ENCODE measurements at places on chromosomes 11 and 22.

GRCh38 chr11:43931717-43932039 lies 10.8 kb upstream of the C11orf96 start:
- DNase-seq = no peak

DNA sequence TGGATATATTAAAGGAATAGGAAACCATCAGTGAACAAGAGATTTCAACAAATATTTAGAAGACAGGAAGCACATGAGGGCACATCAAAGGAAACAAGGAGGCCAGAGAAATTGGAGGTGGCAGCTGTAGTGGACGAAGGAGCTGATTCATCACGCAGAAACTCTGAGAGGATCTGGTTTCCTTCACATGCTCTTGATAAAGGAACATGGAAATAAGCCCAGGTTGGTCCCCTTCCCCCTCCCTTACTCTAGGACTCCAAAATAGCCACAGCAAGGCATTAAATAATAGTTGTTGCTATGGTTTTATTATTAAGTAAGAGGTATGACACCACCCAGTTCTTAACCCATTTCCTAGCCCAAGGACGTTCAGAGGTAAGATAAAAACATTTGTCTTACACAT lies 11.3 kb downstream of the IZUMO1R start:
- DNase-seq = no peak

DNA sequence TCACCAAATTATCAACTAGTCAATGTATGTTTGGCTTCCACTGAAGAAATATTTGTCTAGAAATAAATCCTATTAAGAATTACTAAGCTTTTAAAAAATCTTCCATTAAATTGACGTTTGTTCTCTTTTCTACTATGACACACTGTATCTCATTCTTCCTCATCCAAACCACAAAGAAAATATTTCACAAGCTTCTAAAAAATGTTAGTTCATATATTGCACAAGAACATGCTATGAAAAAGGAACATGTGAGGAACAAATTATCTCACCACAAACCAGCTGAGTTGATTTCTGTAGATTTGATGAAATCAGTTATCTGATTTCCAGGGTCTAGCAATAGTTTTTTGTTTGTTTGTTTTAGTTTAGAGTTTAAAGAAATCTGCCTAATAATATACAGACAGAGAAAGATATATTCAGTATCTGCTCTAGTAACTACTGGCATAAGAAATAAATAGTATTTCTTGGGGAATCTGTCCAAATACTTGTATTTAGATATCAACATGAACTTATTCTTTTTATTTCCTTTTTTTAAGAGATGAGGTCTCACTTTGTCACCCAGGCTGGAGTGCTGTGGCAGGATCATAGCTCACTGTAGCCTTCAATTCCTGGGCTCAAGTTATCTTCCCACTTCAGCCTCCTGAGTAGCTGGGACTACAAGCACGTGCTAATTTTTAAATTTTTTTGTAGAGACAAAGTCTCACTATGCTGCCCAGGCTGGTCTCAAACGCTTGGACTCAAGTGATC lies 161.7 kb downstream of the ATG16L2 start:
- DNase-seq = no peak

- DNase-seq = no peak
Observed at GRCh38 chr22:28597665-28598064, 82.0 kb downstream of the TTC28 start.

GRCh38 chr11:34168642-34169420 lies 63.4 kb downstream of the NAT10 start:
- DNase-seq = no peak

DNA sequence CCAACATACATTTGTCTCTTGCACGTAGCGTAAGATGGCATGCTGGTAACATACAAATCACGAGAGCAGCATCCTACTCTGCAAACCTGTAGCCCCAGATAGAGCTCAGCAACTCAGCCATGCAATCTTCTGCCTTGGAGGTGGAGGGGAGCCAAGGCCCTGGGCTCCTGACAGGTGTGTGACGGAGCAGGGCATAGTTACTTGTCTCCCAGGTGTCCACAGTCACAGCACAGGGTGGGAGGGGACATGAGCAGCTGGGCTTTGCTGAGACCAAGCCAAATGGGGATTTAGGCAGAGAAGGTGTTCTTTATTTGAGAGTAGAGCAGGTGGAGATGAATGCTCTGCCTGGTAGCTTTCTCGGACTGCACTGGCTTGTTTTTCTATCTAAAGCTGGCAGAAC lies 111.7 kb downstream of the TEAD1 start:
- DNase-seq = no peak

DNA sequence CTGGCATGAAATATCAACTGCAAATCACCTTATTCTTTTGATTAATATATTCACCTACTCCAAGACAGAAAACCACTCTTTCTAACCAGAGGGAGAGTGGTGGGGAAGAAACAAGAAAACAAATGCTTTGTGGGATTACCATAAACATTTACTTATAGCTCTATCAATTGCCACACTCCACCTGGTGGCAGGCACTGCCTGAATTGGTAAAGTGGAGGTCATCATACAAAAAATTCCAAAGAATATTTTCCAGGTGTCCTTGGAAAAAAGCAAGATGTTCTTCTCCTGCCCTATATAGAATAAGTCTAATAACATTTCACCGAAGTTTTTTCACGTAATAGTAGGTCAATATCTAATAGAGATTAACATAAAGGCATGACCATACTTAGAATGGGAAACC lies 45.3 kb downstream of the PHF21A start:
- no peak for DNase-seq

GRCh38 chr11:94751786-94752185 lies 16.4 kb upstream of the AMOTL1 start:
- DNase-seq = no peak

GRCh38 chr11:107252429-107253161 lies 205.0 kb downstream of the CWF19L2 start:
- DNase-seq = no peak

GRCh38 chr11:17658211-17658610 lies 61.2 kb upstream of the MYOD1 start:
- DNase-seq = no peak

- no peak for DNase-seq
Observed at GRCh38 chr11:77037057-77037456, 2.9 kb downstream of the B3GNT6 start.

GRCh38 chr11:86421946-86422345 lies 47.3 kb downstream of the CCDC81 start:
- no peak for DNase-seq

- no peak for DNase-seq
Observed at GRCh38 chr11:122754553-122755322, 83.6 kb upstream of the CRTAM start.

GRCh38 chr22:37400719-37401118 lies 26.6 kb downstream of the ELFN2 start:
- no peak for DNase-seq

- peak; percentile 43 for DNase-seq
Observed at GRCh38 chr22:26398741-26399153, 30.3 kb upstream of the ASPHD2 start.

GRCh38 chr11:117548876-117549275 lies 221.2 kb downstream of the CEP164 start:
- DNase-seq = no peak

DNA sequence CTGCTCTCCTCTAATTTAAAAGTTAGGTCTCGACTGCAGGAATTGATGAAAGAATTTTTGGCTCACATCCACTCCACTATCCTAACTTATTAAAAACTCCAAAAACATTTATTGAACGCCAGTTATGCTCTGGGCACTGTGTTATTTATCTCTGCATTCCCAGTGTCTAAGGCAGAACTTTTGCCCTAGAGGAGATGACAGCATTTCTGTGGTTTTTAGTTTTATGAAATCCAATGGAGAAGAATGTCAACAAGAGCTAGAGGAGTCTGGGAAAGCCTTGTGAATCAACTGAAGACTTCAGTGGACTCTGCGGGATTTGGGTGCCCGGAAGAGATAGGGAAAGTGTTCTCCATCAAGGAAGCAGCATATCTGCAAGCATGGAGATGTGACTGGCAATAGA lies 217.0 kb upstream of the PGR start:
- DNase-seq = no peak

- no peak for DNase-seq
Observed at GRCh38 chr11:128608746-128609407, 21.5 kb upstream of the ETS1 start.

GRCh38 chr22:19664406-19664805 lies 49.9 kb upstream of the SEPTIN5 start:
- DNase-seq = no peak

DNA sequence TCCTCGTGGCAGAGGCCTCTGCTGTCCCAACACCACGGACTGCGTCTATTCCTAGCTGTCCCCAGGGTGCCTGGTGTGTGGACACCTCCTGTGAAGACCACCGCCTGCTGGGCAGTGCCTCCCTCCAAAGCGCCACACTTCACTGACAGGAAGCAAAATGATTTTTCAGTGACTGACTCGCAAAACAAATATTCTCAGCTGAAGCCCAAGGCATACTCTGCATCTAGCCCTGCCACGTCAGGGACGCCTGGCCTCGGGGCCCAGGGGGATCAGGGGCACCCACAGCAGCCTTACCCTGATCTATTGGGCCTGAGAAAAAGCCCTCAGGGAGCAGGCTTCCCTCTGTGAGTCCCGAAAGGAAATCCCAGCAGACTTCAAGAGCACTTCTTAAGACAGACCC lies 2.2 kb downstream of the BRD1 start:
- DNase-seq = no peak

DNA sequence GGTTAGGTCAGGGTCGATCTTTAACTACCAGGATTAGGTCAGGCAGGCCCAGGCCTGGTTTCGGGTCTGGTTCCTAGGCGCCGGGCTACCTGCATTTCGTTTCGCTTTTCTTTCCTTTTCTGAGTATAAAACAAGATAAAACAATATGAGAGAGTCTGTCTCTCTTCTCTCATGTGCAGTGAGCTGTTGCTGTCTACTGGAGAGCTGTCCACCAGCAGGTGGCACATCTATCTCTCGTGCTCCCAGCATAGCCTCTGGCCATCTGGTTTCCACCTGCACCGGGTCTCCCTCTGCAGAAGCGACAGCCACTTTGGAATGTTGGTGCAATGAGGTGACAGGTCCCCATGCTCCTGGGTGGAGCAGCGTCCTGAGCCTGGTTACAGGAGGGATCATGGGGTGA lies 27.6 kb downstream of the RIBC2 start:
- peak; percentile 44 for DNase-seq

DNA sequence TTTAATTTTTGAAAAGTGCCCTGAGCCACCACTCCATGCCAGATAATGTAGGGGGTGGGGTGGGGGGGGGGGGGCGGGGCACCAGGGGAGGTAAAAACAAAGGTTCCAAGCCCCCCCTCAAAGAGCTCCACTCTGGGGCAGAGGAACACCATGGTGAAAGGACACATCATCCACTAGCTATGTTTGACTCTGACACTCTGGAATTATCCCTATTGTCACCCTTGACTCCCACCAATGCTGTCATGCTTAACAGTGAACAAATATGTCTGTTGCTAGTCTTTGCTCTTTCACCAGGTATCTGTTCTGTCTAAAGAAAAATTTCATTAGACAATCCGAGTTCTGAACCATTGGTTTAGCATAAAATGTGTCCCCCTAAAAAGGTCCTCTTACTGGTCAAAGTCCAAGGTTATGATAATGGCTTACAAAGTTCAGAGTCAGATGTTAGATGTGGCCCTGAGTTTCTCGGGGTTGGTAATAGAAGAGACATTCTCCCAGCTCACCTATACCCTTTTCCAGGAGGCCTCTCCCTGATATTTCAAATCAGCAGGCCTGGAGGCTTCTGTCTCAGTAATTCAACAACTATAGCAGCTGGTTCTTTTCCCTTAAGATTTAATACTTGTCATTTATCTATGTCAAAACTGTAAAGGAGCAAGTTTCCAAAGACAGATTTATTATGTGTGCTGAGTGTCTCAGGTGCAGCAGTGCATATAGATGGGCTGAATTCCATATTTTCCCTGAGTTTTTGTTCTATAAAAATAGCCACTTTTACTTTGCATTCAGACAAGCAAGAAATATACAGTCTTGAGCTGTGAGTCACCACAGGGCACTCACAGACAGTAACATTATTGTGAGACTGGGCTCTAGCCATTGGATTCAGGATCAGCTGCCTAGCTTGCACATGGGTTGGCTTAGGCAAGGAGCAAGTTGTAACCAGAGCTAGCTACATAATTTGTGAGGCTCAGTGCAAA lies 174.1 kb downstream of the CSNK2A3 start:
- DNase-seq = no peak

DNA sequence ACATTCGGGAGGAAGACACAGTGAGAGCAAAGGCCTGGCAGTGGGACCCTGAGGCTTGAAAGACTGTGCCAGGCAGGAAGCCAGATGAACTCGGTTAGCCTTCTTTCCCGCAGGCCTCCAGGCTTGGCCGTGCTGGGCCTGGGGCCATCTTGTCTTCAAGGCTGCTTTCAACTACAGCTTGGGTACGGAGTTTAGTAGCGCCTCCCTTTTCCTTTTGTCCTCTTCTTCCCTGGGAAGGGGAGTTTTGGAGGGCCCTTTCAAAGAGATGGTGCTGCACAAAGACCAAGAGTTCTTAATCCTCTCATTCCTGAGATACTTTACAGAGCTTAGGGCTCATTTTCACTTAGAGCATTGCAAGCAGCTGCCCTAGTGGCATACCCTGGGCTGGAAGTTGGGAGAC lies 87.5 kb downstream of the TP53I11 start:
- no peak for DNase-seq

DNA sequence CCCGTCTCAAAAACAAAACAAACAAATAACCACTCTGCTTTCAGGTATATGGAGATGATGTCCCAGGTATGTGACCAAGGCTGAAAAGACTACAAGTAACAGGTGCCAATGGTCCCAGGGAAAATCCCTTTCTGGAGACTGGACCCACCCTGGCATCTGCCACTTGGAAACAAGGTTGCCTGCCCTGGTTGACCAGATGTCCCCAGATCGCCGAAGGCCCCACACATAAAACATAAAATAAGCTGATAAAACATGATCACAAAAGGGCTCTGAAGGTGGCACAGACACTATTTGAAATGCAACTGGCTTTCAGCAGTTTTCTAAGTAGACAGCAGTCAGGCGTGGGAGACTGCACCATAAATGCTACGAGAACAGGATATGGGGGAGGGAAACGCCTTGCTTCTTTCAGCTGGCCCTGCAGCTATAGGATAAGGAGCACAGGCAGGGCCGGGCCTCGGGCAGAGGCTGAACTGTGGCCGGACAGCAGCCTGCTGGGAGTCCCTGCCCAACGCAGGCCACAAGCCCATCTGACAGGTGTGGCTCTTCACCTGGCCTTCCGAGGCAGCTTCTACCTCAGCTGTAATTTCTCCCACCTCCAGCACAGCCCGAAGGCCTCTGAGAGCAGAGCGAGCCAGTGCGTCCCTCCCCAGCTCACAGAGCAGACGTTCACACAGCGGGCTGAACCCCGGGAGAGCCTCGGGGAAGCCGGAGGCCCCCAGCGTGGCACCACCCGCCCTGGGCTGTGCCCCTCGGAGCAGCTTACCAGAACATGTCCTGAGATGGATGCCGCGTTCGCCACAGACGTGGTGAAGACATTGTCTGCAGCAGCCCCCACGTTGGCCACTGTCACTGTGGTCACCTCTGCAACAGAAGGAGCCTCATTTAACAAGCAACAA lies 4.0 kb downstream of the DEAF1 start:
- no peak for DNase-seq
